ENCODE measurements at places on chromosomes 11 and 22. TPM values are rescaled to one million over a fixed set of nuclear protein-coding genes. Genes with fewer than 3 reads are reported as not detected.

RNF215 gene
- polyA plus RNA-seq: 8.2 TPM

RAG1 gene
- 0.37 TPM for polyA plus RNA-seq

SAA4 gene
- polyA plus RNA-seq: not detected

PARVB gene
- polyA plus RNA-seq: 15.1 TPM

TUBA8 gene
- polyA plus RNA-seq: 0.45 TPM

NTM gene
- polyA plus RNA-seq: 16.1 TPM

CDC42EP1 gene
- polyA plus RNA-seq: 84.9 TPM

INPP5J gene
- polyA plus RNA-seq: 1.1 TPM

P2RX6 gene
- polyA plus RNA-seq: 0.21 TPM

OR51B2 gene
- not detected for polyA plus RNA-seq

PRDM11 gene
- 2.6 TPM for polyA plus RNA-seq

GRAP2 gene
- not detected for polyA plus RNA-seq

MLC1 gene
- polyA plus RNA-seq: not detected
